ENCODE measurements at places on chromosomes 13 and 19.

DNA sequence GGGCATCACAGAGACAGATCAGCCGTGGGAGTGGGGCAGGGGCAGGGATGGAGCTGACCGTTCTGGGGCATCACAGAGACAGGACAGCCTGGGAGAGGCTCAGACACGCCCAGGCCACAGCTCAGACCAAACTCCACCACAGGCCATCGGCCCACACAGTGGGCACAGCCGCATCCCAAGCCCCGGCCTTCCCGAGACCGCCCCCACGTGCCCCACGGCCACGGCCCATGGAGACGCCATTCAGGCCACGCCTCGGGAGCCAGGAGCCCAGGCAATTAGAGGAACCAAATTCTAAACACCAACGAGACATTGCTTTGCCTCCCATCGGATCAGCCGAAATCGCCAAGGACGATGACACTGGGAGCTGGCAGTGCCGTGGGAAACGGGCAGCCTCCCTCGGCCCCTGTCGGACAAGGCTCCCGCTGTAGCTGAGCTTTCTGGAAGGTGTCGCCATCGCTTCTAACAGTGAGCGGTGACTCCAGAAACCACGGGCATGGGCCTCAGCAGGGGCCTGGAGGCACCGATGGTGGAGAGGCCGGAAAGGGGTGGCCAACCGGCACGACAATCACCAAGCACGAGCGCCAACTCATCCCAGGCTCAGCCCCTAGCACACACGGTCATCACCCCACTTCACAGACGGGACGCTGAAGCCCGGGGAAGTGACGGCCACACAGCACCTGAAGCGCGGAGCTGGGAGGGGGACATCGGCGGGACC is 2.4 kb downstream of the PIP5K1C start:
- no peak for DNase-seq

DNA sequence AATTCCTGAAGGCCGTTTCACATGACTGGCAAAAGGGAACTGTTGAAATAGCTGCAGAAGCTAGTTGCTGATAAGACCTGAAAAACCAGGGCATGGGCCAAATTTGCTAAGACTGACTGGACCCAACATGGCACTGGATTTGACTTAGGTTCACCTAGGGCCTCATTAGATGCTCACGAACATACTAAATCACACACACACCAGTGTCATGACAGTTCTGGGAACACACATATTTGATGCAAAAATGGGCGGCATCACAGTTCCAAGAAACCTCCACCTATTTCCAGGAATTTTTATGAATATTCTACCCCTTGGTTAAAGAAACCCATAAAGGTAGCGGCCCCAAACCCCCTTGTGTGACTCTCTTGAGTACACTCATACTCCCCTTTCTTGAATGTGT is 99.6 kb upstream of the OBI1 start:
- no peak for DNase-seq

- DNase-seq: no peak
Measured at GRCh38 chr13:72104656-72105180, 237.7 kb upstream of the DACH1 start.

DNA sequence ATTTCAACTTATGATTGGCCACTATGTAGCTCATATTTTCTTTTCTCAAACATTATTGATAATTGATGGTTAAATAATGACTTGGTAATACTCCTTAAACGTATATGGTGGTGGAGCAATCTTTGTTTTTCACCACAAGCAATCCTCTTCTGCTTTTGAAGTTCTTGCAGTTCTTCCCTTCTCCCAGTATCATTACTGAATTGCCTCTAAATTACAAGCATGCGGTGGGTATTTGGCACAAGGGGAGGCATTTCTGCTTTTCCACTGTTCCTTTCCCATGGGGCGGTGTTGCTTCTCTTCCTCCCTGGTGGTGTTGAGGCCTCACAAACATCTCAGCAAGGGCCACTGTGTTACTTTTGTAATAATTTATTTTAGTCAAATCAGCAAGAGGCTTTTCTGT is 234.4 kb upstream of the RXFP2 start:
- no peak for DNase-seq

GRCh38 chr13:106883976-106884375 is 316.0 kb upstream of the ARGLU1 start:
- DNase-seq: no peak

- no peak for DNase-seq
Measured at GRCh38 chr19:43674183-43674582, 4.2 kb upstream of the PLAUR start.

- no peak for DNase-seq
Measured at GRCh38 chr19:55212447-55212846, 3.1 kb upstream of the PTPRH start.

Data from omental fat pad (tissue), 4 donors.